ENCODE measurements at places on chromosomes 6 and 20. TPM values are rescaled to one million over a fixed set of nuclear protein-coding genes. Genes with fewer than 3 reads are reported as not detected.

BCAS1 gene
- under 0.01 TPM for total RNA-seq

PET117 gene
- 12.9 TPM for total RNA-seq

SPAG4 gene
- 11.2 TPM for total RNA-seq

ZNF341 gene
- 1.2 TPM for total RNA-seq

F13A1 gene
- total RNA-seq, result not detected

RAB44 gene
- under 0.01 TPM for total RNA-seq

DSP gene
- 0.44 TPM for total RNA-seq

RNGTT gene
- 28.8 TPM for total RNA-seq

PLCB4 gene
- 9.3 TPM for total RNA-seq

LRP11 gene
- 125 TPM for total RNA-seq

PRND gene
- not detected for total RNA-seq

TLDC2 gene
- 0.15 TPM for total RNA-seq

MOCS1 gene
- 17.9 TPM for total RNA-seq

PXDC1 gene
- total RNA-seq, result 48.8 TPM

GRM1 gene
- under 0.01 TPM for total RNA-seq

ESR1 gene
- 1.0 TPM for total RNA-seq

ROS1 gene
- total RNA-seq, result not detected
